ENCODE measurements at places on chromosomes 16 and 17. TPM values are rescaled to one million over a fixed set of nuclear protein-coding genes. Genes with fewer than 3 reads are reported as not detected.

RPL27 gene
- total RNA-seq, result 881 TPM

CALB2 gene
- total RNA-seq, result not detected

C16orf46 gene
- total RNA-seq, result not detected

CCL3 gene
- total RNA-seq, result not detected

MRPL58 gene
- 25.7 TPM for total RNA-seq

DNAH2 gene
- not detected for total RNA-seq

TNFAIP1 gene
- total RNA-seq, result 15.7 TPM
